Naive thymus-derived CD4-positive, alpha-beta T cell (primary cell): ENCODE measurements at places on chromosomes 3 and 15.

DNA sequence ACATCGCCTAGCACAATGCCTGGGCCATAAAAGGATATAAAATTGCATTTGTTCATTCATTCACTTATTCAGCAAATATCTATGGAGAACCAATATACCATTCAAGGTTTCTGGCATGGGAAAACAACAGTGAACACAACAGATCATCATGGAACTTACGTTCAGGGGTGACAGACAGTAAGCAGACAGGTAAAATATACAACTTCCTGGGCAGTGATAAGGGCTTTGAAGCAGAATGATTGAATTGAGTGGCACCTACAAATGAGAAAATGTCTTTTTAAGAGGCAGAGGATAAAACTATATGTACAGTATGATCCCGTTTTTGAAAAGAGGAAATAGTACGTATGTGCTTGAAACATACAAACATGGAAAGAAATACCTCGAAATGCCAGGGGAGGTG is 39.2 kb downstream of the CMTM7 start:
- no peak for DNase-seq

DNA sequence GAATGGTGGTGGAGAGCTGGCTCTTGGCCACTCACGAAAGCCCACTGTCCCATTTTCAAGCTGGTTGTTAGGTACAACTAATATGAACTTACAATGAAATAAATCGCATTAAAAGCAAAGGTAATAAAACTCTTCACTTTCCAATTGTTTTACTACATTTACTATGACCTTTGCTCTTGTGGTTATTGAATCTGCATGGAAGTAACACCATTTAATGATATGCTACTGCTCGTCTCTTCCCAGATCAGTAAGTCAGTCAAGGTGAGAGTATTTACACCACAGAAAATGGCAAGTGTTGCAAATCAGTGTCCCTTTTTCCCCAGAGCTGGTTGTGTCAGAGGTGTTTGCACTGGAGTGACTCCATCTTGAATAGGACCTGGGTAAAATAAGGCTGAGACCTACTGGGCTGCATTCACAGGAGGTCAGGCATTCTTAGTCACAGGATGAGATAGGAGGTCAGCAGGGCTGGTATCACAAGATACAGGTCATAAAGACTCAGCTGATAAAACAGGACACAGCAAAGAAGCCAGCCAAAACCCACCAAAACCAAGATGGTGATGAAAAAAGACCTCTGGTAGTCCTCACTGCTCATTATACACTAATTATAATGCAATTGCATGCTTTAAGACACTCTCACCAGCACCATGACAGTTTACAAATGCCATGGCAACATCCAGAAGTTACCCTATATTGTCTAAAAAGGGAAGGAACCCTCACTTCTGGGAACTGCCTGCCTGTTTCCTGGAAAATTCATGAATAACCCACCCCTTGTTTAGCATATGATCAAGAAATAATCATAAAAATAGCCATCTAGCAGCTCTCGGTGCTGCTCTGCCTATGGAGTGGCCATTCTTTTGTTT is 57.6 kb downstream of the FRMD4B start:
- DNase-seq: no peak

DNA sequence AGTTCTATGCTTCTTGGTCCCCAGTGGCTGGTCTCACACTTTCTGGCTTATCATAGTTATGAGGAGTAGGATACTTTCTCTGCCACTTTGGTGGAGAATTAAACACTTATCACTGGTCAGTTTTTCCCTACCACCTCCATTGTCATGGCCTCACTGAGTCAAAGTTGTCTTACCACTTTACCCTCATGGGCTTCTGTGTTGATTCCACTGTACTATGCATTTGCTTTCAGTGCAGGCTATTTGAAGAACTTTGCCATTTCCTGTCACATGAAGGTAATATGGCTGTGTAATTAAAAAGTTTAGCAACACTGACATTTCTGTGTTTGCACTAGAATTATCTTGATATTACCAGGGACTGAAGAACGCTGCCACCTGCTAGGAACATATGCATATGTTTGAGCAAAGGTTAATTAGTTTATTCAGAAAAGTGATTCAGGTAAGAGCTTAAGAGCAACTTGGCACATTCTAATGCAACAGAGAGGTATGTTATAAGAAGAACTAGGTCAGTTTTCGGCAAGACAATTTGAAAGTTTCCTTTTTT is 377.3 kb downstream of the PDCD6IP start:
- DNase-seq: no peak

DNA sequence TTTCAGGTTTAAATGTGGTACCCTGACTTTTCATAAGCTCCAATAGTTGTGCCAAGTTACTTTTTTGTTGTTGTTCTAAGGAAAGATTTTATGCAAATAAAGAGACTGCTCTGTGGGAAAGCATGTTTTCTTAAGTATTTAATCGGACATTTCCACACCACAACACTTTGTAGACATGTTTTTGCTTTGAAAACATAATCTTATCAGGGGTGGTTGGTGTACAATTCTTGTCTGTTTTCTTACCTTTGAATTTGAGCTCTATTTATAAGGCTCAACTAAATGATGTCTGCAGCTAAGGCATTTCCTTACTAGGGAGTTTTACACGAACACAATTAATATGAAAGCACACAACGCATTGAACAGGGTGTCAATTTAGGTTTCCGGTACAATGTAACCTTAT is 81.5 kb upstream of the CDIN1 start:
- no peak for DNase-seq
